Motor neuron (in vitro differentiated cells): ENCODE measurements at places on chromosomes 5 and 9. TPM values are rescaled to one million over a fixed set of nuclear protein-coding genes. Genes with fewer than 3 reads are reported as not detected.

DNA sequence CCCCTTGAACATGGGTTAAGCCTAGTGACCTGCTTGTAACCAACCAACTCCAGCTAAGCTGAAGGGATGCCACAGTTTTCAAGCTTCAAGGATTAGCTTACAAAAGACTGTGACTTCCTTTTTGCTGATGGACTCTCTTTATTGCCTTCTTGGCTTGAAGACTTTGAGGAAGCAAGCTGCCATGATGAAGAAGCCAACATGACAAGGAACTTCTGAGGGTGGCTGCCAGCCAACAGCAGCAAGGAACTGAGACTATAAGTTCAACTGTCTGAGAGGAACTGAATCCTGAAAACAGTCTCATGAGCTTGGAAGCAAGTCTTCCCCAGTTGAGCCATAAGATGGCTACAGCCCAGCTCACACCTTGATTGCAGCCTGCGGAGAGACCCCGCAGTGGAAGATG is 116.1 kb upstream of the TAF11L2 start:
- no peak for ATAC-seq

Gene FIBCD1
- total RNA-seq: 0.52 and 2.0 TPM in 2 replicates

DNA sequence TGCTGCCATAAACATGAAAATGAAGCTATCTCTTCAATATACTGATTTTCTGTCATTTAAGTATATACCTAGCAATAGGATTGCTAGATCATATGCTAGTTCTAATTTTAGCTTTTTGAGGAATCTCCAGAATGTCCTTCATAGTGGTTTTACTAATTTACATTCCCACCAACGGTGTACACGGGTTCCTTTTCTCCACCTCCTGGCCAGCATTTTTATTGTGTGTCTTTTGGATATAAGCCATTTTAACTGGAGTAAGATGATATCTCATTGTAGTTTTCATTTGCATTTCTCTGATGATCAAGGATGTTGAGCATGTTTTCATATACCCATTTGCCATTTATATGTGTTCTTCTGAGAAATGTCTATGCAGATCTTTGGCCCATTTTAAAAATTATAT is 446.5 kb downstream of the GABRG2 start:
- ATAC-seq: no peak

Gene FAM53C
- total RNA-seq: 32.5 and 42.9 TPM in 2 replicates

- no peak for ATAC-seq
Measured at GRCh38 chr5:1526190-1526631, 2.5 kb upstream of the LPCAT1 start.

- no peak for ATAC-seq
Measured at GRCh38 chr5:10860645-10861422, 99.8 kb upstream of the DAP start.

DNA sequence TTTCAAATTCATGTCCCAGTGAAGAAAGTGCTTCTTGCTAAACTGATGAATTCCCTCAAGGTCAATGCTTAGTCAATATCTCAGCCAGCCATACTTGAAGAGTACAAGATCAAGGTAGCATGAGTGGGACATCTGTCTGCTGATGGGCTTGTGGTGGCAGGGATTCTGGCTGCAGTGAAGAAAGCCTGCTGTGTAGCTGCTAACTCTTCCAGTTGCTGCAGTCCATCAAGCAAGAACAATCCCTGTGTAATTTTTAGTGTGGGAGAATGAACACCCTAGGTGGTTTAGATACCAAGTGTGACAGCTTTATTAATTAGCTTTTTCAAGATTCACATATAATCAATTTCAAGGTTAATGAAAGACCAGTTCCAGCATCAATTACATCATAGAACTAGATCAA is 443.9 kb downstream of the TAF11L14 start:
- no peak for ATAC-seq

Gene SLC36A2
- 0.21 TPM in 1 of 2 replicates, not detected in the other for total RNA-seq

GRCh38 chr9:88090151-88090581 is 48.1 kb downstream of the SPATA31C2 start:
- ATAC-seq: no peak

DNA sequence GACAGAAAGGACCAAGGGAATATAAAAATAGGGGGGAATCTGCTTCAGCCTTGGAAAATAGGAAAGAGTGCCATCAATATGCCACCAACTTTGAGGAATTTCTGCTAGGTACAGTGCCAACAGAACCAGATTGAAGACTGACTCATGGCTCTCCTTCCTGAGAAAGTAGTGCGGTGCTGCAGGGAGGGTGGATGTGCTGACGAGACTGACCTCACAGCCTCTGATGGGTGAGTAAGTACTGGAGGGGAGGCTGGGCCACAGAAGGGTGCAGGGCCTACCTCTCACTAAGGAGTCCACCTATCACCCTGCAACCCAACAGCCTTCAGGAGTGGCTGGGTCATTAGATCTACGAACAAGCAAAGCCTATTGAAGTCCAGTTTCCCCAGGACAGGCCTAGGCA is 187.6 kb downstream of the GABBR2 start:
- ATAC-seq: no peak

DNA sequence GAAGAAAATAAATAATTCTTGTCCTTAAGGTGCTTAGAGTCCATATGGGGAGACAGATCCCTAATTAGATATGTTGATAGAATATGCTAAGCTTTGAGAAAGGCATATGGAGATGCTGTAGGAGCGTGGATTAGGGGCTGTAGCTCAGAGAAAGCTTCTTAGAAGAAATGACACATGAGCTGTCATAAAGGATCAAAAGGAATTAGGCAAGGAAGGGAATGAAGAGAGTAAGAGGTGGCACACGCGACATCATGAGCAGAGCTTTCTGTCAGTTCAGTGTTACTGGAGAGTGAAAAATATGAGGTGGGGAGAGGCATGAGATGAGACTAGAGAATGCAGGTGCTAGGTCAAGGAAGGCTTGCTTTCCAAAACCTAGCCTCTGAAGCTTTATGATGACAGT is 118.6 kb downstream of the KIAA0825 start:
- no peak for ATAC-seq

GRCh38 chr9:96192710-96193109 is 109.3 kb downstream of the HSD17B3 start:
- ATAC-seq: no peak

GRCh38 chr9:97682242-97682641 is 14.9 kb downstream of the XPA start:
- ATAC-seq: no peak

DNA sequence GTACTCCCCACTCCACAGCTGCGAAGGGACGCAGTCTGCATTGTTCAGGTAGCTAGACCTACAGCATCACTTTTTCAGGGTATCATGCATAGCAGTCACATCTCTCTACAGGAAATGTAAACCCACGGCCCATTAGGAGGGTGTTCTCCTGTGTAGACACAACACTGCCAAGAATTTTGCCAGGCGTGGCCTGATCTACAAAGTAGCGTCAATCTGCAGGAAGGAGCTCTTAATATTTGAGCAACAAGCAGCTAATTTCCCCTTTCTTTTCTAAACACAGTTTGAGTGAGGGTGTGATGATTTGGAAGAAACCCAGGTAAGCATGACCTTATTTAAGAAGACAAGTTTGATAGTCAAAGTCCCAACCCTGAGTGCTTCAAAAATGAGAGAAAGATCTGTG is 419.0 kb downstream of the GADD45G start:
- no peak for ATAC-seq

GRCh38 chr5:72302171-72302570 is 17.9 kb downstream of the MRPS27 start:
- peak; percentile 42 for ATAC-seq

Gene GLE1
- 15.4 and 17.5 TPM in 2 replicates for total RNA-seq

GRCh38 chr9:135736272-135736978 is 34.4 kb downstream of the KCNT1 start:
- peak; percentile 44 for ATAC-seq

DNA sequence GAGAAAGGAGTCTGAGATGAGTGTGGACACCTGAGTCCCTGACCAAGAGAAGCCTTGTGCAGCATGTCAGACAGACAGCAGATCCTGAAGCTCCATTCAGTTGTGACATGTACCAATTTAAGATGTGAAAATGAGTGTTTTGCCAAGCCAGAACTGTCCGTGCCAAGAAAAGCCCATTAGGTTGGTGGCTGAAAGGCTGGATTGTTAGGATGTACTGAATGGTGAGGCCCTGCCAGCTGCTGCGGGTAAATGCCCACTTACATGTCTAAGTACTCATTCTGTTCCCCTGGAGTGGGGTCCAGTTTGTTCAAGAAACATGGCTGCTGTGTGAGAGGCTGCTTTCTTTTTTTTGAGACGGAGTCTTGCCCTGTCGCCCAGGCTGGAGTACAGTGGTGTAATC is 14.6 kb downstream of the DAPK1 start:
- ATAC-seq: no peak

DNA sequence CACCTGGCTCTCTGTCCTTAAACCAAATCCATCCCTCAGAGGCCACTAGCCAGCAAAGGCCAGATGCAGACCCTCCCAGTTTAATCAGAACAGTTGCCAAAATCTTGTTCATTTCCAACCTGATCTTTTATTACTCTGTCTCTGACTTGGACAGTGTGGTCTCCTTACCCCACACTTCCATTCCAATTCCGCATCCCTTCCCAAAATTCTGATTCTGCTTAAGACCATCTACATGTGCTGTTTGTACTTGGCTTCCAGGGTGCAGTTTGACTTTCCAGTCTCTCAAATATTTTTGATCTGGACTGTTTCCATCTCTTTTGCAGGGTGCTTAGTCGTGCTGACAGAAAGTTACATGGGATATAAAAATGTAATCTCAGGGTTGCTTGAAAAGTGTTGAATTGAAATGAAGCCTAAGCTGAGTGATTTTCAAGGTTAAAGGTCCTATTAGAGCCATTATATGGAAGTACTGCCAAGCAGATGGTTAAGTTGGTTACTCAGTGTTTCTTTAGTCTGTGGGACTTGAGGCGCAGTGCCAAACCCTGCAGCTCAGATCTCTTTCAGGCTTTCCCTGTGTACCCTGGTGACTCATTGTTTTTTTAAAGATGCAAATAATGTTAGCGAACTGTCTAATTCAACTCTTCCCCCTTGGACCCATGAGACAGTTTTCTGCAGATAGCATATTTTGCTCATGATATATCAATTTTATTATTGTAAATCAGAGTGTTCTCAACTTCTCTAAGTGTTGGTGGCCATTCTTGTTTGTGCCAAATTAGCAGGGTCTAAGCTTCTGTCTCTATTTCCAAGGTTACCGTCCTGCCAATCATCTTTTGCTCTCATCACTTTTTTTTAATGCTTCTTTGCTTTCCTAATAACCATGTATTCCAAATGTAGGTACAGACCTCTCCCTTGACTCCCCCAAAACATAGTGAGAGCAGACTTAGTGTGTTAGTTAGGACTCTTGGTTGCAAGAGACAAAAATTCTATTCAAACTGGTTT is 18.2 kb upstream of the DCP2 start:
- peak; percentile 55 for ATAC-seq

DNA sequence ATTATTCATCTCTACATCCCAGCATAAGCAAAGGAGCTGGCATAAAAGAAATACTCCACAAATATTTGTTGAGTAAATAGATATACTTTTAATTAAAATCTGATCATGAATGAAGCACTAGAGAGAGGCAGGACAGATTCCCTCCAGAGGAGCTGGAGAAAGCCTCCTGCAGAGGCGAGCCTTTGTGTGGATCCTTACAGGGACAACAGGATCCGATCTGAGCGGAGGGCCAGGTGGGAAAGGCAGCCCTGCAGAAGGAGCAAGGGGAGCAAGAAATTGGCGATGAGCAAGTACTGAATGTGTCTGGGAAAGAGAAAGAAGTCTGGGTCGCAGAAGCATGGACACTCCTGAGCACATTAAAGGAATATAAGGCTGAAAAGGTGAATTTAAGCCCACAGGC is 69.4 kb downstream of the EBF1 start:
- ATAC-seq: no peak

DNA sequence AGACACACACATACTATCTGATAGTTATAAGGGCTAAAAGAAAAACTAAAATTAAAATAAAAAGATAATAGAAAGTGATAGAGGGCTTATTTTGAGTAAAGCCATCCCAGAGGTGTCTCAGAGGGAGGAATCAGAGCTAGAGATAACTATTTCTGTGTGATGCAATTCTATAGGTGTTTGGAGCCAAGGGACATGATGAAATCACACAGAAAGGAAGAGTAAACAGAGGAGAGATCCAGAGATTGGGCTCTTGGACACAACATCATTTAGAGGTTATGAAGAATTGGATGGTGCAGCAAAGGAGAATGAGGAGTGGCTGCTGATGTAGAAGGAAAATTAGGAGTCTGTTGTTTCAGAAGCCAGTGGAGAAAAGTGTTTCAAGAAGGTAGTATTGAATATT is 393.5 kb downstream of the DIRAS2 start:
- no peak for ATAC-seq

Gene PTGES
- 0.53 and 0.77 TPM in 2 replicates for total RNA-seq

Gene DBH
- total RNA-seq: 0.22 and 0.66 TPM in 2 replicates

GRCh38 chr5:177447066-177447610 is 524 bp downstream of the PRR7 start:
- ATAC-seq: peak; percentile 42

DNA sequence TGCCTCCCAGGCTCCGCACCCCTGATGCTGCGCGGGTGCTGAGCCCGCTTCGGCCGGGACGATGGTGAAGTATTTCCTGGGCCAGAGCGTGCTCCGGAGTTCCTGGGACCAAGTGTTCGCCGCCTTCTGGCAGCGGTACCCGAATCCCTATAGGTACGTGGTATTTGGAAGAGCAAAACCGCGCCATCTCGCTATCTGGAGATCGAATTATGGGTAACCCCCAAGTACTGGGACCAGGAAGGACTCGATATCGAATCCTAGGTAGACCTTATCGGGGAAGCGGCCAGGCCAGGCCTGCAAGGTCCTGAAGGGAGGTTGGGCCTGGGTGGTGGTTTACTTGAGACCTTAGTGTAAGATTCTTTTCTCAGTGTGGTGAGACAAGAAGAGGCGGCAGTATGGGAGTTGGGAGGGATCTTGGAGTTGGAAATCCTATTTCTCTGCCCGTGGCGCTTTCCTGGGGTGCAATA is 359 bp downstream of the PRELID1 start:
- no peak for ATAC-seq

DNA sequence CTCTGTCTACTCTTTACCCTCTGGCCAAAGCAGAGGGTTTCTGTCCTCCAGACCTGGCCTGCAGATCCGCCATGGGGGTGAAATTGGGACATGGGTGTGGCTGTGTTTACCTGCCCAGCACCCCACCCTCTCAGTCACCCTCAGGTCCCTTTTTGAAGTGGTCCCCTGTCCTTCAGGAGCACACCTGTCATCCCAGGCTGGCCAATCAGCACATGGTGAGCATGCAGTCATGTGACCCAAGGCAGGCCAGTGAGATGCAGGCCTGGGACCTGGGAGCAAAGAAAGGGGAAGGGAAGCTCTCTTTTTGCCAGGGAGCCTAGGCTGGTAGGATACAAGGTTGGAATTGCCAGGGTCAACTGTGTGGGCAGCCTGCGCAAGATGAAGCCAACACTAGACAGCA is 28.3 kb upstream of the IER5L start:
- no peak for ATAC-seq

DNA sequence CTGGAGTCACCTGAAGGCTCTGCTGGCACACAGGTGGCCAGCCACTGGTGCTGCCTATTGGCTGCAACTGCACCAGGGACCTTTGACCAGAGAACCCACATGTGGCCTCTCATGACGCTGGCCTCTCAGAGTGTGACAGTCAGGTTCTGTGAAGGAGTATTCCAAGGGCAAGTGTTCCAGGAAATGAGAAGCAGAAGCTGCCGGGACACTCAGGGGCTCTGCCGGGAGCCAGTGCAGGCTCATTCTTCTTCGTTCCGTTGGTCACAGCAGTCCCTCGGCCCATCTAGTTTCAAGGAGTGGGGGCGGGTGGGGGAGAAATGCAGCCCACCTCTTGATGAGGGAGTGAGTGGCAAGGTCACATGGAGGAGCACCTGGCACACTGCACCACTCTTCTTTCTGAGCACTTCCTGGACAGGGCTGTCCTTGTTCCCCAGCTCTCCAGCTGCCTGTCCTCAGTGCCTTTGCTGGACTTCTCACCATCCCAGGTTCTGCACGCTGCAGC is 237.5 kb downstream of the GADD45G start:
- no peak for ATAC-seq
